ENCODE measurements at places on chromosomes 3 and 15. TPM values are rescaled to one million over a fixed set of nuclear protein-coding genes. Genes with fewer than 3 reads are reported as not detected.

GRCh38 chr3:32292085-32292796 lies 53.8 kb downstream of the CMTM8 start:
- no peak for DNase-seq

DNA sequence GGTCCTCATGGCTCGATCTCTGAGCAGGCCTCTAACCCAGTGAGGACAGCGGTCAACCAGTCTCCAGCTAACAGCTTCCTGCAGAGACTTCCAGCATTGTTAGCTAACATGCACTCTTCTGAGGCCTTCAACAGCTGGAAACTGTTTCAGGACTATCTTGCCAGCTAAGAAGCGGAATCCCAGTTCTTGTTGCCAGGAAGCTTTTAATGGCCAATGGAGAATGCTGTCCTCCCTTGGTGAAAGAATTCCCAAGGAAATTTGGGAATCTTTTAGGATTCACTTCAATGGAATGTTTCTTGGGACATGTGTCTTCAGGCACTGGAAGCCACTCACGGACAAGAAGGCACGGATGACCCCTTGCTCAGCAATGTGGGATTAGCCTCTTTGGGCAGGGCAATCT lies 91.7 kb downstream of the CEMIP start:
- peak; percentile 84 for DNase-seq

DNA sequence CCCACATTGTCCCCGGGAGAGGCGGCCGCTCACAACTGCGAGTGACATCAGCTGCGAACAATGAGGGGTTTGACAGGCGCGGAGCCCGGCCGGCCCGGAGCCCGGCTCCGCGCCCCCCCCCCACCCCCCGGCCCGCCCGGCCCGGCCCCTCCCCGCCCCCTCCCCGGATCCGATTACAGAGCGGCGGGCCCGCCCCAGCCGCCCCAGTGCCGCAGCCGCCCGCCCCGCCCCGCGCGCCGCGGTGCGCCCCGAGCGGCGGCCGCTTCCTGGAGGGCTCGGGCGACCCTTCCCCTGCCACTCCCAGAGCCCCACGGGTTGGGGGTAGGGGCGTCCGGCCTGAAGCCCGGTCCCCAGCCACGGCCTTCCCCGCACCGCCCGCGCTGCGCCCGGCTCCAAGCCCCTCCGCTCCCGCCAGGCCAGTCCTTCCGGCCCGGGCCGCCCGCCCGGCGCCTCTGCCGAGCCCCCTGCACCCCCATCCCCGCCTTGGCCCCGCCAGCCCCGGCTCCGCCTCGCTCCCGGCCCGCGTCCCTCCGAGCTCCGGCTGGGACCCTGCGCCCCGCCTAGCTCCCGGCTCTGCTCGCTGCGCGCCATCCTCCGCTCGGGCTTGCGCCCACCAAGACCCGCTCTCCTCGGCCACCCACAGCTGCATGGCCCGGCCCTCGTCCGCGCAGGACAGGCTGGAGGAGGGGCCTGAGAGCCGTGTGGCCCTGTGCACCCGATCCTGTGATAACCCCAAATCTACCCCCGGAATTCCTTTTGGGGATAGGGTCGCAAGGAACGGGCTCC lies at the start of gene PCBP4:
Gene PCBP4 (minus strand): TSS at position 71 of the 786 bp plus-strand sequence. CDS start 6,214 bp downstream, outside the sequence.
- peak; percentile 29 for DNase-seq

DNA sequence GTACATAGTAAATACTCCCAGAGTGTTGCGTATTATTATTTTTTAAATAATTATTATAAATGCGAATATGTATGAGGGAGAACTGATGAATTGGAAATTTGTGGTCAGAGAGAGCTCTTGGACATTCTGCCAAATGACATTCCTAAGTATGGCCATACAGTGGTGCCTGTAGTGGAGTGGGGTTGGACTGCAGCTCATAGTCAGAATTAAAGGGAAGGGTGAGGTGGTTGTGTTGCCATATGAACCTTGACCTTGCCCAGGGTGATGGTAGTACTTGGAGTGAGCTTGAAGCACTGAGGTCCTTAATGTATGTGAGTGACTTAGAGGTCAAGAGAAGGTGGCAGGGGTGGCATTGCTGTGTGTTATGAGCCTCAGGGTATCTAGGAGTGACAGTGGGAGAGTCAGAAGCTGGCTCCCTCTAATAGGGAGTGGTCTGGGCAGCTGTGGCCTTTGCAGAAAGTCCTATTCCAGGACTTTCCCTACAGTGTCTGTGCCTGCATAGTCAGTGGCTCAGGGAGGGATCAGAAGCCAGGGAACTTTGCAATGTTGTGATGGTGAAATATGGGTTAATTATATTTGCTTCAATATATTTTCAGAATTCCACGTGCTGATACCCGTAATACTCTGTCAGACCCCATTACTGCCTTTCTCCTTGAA lies 26.2 kb downstream of the PDE8A start:
- DNase-seq: no peak

DNA sequence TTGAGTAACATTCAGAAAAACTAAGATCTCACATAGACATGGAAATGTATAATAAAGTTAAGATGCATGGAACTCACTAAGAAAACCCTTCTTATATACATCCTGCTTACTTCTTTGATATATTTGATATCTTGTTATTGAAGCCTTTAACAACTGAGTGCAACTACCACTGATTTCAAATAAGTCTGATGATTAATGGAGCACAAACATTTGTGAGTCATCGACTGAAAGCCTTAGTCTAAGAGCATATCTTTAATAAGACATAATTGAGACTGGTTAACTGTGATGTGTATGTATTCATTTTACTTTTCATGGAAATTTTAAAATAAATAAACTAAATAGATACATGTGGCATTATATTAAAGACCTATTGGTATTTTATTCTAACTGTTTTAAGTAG lies 740.5 kb downstream of the EPHA3 start:
- DNase-seq: peak; percentile 47

- peak; percentile 27 for DNase-seq
These were observed 36.0 kb downstream of the TM2D3 start for GRCh38 chr15:101615986-101616848.

DNA sequence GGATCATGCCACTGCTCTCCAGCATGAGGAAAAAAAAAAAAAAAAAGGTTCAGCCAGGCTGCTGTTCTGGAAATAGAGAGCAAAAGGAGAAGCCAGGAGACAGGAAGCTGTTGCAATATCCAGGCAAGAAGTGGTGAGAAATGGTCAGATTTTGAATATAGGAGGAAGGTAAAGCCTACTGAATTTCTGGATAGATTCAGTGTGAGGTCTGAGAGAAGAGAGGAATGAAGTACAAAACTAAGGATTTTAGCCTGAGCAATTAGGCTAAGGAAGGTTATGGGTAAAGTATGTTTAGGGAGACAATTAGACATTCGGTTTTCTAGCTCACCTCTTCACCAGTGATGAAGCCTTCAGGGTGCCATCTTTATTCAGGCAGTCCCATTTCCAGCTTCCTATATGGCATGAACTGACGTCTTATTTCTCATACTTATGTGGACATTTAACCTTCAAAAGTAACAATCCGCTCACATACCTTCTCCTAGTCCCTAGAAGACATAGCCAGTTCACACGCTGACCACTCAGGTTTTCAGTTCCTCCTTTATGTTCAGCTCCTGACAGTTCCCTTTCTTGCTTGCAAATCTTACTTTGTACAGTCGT lies 57.2 kb downstream of the KIF9 start:
- no peak for DNase-seq

- DNase-seq: no peak
These were observed 180.6 kb downstream of the ANXA2 start for GRCh38 chr15:60217161-60217560.

- DNase-seq: no peak
These were observed 11.8 kb downstream of the OXSR1 start for GRCh38 chr3:38177181-38177580.

The ACSBG1 gene
- under 0.01 TPM for total RNA-seq
